ENCODE measurements at places on chromosomes 5 and 9.

- H3K4me1 ChIP-seq: no peaks in the 10 kb centered on the region
- DNase-seq: no peak
- H3K27me3 ChIP-seq: no peaks in the 10 kb centered on the region
- no peak overlapping the region for H3K27ac ChIP-seq
- H3K4me3 ChIP-seq: no peak overlapping the region
Measured at GRCh38 chr5:147989239-147989638, 74.5 kb upstream of the SPINK5 start.

DNA sequence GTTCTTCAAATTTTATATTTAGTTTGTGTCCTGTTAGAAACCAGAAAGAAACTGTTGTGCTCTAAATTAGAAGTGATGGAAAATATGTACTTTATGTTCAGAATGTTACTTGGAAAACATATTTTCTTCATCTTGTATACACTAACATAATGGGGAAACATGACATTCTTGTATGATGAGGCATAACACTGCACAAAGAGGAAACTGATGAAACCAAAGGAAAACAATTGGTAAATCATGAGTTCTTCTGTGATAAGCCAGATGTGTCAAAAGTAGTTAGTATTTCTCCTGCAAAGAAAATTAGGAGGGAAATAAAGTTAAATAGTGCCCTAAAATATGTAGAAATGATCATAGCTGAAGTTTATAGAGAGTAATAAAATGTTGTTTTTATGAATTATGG is 111.1 kb upstream of the FBN2 start:
- no peak for DNase-seq
- H3K4me3 ChIP-seq: no peak overlapping the region
- no peak overlapping the region for H3K27ac ChIP-seq
- no peaks in the 10 kb centered on the region for H3K4me1 ChIP-seq
- no peaks in the 10 kb centered on the region for H3K27me3 ChIP-seq
- H3K36me3 ChIP-seq: no peaks in the 10 kb centered on the region

GRCh38 chr9:114930056-114930812 is at the start of gene TNFSF8:
TSS of gene TNFSF8 (minus strand) at chr9:114930591. CDS start at chr9:114930303, 288 bp downstream.
- no peak within 1 kb of the TSS for H3K4me3 ChIP-seq
- peaks cover 9% of the 10 kb centered on the region for H3K27me3 ChIP-seq
- H3K27ac ChIP-seq: no peak within 1 kb of the TSS
- no peak for DNase-seq

DNA sequence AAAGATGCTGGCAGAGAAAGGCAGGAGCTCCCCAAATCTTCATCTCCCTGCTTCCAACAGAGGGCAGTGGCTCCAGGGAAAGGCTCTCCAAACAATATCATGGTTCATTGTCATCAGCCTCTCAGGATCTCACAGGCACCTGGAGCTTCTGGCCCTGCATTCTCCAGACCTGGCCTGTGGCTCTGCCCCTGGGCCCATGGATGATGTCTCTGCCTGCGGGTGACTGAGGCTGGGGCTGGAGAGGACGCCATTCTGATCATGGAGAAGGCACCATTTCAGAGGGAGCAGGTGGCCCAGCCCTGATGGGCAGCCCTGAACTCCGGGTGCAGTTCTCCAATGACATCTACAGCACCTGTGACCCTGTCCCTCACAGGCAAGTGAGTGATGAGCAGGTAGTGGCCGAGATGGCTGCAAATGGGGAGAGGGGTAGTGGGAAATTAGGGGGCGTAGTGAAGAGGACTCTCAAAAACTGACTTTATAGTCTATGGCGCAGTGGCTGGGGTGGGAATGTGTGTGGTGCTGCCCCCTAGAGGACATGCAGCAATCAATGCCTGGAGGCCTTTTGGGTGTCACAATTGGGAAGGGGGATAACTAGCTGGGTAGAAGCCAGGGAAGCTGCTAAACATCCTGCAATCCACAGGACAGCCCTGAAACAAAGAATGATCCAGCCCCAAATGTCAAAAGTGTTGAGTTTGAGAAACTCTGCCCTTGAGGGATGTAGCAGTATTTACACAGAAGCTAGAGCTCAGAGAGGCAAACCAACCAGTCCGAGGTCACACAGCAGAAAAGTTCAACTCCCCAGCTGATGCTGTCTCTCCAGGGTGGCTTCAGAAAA is 3.2 kb downstream of the SH3PXD2B start:
- DNase-seq: peak; percentile 66
- peak overlapping the region; percentile 74 for H3K4me3 ChIP-seq
- H3K4me1 ChIP-seq: peaks cover 48% of the 10 kb centered on the region
- no peaks in the 10 kb centered on the region for H3K36me3 ChIP-seq

GRCh38 chr5:190366-191035 is 794 bp upstream of the LRRC14B start:
- peak overlapping the region; percentile 34 for H3K27ac ChIP-seq
- peaks cover 10% of the 10 kb centered on the region for H3K27me3 ChIP-seq
- no peak overlapping the region for H3K4me3 ChIP-seq
- DNase-seq: peak; percentile 19
- H3K4me1 ChIP-seq: peaks cover 17% of the 10 kb centered on the region
- H3K36me3 ChIP-seq: no peaks in the 10 kb centered on the region

DNA sequence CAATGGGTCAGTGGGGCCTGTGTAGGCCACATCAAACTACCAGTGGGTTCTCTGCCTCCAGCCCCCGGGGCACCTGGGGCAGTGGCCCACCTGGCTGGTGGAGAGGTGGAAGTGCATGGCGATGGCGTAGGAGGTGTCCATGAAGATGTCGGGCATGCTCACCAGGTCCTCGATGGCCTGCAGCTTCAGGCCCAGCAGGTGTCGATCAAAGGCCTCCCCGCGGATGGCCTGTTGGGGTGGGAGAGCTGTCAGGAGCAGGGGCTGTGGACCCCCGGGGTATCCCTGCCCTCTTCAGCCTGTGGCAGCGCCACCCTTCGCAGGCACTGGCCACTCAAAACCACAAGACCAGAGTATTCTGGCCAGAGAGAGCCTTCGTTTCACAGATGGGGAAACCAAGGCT is 14.7 kb downstream of the CRAT start:
- no peak overlapping the region for H3K4me3 ChIP-seq
- no peaks in the 10 kb centered on the region for H3K27me3 ChIP-seq
- peaks cover 7% of the 10 kb centered on the region for H3K4me1 ChIP-seq
- no peaks in the 10 kb centered on the region for H3K36me3 ChIP-seq

- no peaks in the 10 kb centered on the region for H3K4me1 ChIP-seq
- no peak for DNase-seq
- peaks cover 18% of the 10 kb centered on the region for H3K36me3 ChIP-seq
- no peaks in the 10 kb centered on the region for H3K27me3 ChIP-seq
- H3K4me3 ChIP-seq: no peak overlapping the region
- H3K27ac ChIP-seq: no peak overlapping the region
Measured at GRCh38 chr9:95845751-95846150, 29.7 kb upstream of the ERCC6L2 start.

DNA sequence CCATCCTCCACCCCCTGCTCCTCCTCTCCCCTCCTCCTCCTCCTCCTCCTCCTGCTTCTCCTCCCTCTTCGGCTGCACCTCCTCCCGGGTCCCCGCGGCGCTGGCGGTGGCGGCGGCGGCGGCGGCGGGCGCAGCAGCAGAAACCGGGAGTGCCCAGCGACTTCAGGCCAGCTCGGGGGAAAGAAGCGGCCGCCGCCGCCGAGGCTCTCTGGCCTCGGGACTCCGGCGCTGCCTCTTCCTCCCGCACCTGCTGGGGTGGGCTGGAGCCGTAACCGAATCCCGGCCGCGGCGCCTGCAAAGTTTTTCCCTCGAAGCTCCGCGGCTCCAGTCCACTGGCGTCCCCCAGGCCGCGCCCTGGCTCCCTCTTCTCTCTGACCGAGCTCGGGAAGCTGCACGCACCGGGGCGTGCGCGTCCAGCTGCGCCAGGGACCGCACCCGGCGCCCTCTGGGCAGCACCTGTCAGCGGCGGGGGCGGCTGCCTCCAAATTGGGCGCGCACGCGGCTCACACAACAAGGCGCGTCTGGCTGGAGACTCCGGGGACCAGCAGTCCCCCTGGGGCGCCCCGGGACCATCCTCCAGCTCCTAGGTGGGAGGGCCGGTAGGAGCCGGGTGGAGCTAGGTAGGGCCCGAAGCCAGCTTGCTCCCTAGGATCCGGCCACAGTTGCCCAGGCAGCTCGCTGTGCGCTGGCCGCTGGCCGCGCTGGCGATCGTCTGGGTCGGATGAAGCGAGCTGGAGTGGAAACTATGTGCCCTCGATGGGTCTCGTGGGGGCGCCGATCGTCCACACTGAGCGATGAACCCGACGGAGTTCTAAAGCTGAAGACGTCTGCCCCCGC is at the start of gene MCTP1:
MCTP1 (minus strand) TSS at position 523 of the 837 bp plus-strand sequence.
- no peak within 1 kb of the TSS for H3K27ac ChIP-seq
- H3K27me3 ChIP-seq: peaks cover 12% of the 10 kb centered on the region
- H3K4me1 ChIP-seq: peaks cover 11% of the 10 kb centered on the region
- H3K36me3 ChIP-seq: no peaks in the 10 kb centered on the region
- DNase-seq: peak; percentile 63
- H3K4me3 ChIP-seq: peak within 1 kb of the TSS; percentile 87

All from glutamatergic neuron (in vitro differentiated cells).